Esophagus squamous epithelium (tissue), 5 donors: ENCODE measurements at places on chromosomes 1 and 21.

GRCh38 chr1:53395671-53396215 lies 63.5 kb upstream of the DMRTB1 start:
- no peak for DNase-seq

- no peak for DNase-seq
Observed at GRCh38 chr1:31799196-31799894, 16.5 kb downstream of the SPOCD1 start.

DNA sequence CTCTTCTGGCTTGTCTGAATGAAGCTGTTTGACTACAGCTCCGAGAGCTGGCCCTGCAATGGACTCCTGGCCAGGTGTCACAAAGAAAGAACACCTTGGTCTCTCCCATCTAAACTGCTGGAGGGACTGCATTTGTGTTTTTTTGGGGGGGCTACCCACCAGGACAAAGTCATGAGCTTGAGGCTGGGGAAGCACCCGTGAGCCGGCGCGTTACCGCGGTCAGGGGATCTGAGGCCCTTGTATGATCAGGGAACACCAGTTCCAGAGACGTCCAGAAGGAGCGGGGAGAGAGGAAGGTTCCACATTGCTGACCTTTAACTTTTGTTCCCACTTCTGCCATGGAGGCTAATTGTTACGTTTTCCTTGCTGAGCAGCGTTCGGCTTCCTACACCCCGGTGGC lies 84.5 kb upstream of the C1orf174 start:
- DNase-seq: no peak

DNA sequence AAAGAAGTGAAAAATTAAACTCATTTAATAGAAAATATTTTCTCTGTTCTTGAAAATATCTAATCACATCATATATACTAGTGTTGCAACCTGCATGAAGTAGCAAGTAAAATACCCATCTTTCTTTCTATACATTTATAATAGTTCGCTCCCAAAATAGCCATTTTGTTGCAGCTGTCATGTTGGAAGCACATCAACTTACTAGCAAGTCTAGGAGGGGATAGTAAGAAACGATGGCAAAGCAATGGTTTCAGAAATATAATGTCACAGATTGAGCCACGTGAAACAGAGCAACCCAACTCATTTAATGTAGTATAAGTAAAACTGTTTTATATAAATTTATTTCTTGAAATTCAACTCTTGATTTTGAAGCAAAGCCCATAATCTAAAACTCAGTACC lies 521.8 kb downstream of the LRRIQ3 start:
- DNase-seq: no peak

GRCh38 chr1:19885821-19886220 lies 3.6 kb downstream of the OTUD3 start:
- DNase-seq: no peak

GRCh38 chr1:79310609-79311008 lies 304.1 kb upstream of the ADGRL4 start:
- DNase-seq: no peak

DNA sequence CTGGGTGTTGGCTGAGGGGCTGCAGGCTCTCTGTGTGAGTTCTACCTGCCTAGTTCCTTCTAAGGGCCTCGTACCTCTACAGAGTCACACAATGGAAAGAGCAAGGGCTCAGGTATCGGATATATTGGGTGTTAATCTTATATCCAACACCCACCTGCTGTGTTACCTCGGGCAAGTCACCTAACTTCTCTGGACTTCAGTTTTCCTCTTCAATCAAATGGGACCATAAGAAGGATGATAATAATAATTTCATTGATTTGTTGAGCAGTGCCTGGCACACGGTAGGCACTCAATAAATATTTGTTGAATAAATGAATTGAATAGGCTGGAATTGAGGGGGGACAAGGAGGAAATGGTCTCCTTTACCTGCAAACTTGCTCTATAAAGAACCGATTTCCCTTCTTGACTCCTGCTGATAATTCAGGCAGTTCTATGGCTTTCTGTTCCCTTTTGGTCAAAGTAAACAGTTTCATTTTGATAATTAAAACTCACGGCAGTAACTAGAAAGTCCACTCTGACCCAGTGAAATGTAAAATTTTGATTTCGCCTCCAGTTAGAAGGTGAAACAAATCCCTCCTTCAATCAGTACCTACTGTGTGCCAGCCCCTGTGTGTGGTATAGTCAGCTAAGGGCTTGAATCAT lies 16.5 kb upstream of the MAN1C1 start:
- no peak for DNase-seq
